Tibial artery (tissue), 4 donors: ENCODE measurements at places on chromosomes 7 and 10.

- DNase-seq = no peak
Observed at GRCh38 chr7:18778594-18778993, 283.0 kb downstream of the HDAC9 start.

DNA sequence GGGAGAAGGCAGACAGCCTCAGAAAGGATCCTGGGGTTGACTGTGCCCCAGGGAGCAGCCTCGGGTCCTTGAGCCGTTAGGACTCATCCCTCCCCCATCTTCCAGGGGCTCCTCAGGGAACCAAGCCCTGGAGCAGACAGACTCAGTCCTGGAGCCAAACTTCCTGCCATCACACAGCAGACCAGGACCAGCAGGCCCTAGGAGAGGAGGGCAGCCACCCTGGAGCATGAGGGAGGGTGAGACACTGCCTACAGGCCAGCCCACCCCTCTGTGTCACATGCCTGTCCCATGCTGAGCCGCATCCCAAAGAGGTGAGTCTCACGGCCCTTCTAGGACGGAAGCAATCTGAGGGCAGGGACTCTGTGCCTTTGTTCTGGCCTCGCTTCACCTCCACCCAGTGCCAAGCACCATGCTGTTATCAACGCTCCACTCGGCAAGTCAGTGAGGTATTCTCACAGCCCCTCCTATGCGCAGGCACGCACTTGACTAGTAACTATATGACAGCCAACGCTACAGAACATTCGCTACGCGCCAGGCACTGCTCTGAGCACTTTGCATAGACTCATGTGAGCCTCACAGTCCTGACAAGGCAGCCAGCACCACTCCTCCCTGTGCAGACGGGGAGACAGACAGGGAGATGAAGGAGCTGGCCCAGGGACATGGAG, 19.1 kb downstream of the MAD1L1 start:
- no peak for DNase-seq

DNA sequence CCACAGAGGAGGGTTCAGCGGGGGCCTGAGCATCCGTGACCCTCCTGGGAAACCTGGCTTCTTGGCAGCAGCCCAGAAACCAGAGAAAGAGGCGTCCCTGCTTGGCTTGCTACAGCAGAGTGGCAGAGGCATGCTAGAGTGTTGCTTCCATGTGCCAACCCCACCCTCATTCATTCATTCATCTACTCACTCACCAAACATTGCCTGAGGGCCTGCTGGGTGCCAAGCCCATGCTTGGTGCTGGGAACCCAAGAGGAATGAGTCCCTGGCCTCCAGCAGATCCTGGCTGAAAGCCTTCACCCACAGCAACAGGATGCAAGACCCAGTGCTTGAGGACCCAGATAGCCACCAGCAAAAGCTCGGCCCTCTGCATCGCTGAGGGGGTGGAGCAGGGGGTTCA, 129.0 kb downstream of the CDH23 start:
- no peak for DNase-seq

DNA sequence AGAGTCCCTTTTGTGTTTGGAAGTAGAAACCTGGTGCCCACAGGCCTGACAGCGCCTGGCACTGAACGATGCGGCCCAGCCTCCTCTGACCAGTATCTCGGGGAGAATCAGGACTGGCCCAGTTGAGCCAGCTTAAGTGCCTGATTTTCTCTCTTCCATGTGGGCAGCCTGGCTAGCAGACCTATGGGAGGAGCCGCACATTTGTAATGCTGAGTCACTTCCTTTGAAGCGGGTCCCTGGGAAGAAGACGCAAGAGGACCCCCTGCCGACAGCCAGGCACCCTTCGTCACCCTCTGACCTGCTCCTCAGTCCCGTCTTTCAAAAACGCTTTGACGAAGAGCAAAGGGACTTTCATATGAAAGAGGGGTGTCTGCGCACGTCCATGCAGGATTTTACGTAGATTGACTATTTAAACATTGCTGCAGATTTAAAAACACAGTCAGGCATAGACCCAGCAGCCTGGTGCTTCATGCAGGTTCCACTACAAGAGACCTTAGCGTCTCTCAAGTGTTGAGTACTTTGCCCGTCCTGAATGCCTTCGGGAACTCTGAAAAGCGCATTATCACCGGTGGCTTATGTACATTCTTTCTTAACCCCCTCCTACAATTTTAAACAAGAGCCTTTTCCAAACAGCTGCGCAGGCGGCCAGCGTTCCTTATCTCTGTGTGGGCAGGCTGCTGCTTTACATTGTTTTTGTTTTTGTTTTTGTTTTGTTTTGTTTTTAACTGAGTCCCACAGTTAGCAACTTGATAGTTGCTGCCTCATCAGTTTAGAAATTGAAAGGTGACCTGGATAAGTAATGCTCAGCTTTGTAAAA, 36.5 kb upstream of the AP5Z1 start:
- DNase-seq = no peak

GRCh38 chr10:47058961-47059391, 147.7 kb downstream of the PTPN20 start:
- DNase-seq = no peak

GRCh38 chr10:24711465-24711864, 12.2 kb downstream of the ARHGAP21 start:
- DNase-seq = no peak

DNA sequence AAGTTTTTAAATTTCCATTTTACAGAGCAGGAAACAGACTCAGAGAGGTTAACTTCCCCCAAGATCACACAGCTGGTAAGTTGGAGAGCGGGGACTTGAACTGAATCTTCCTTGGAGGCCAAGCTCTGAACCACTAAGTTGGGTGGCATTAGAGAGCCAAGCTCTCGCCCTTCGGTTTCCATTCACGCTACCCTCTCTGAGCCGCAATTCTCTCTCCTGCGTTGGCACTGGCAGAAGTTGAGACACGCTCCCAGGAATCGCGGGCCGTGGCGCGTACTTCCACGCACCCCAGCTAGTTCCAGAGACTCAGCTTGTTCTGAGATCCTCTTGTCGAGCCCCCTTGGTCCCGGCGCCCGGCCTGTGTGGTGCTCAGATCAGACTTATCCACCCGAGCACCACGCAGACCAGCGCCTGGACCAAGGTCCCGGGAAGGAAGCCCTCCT, 29.3 kb upstream of the VAX1 start:
- no peak for DNase-seq

- no peak for DNase-seq
Observed at GRCh38 chr7:96316949-96317348, 4.9 kb downstream of the SLC25A13 start.

- DNase-seq = peak; percentile 81
Observed at GRCh38 chr7:29177963-29178600, 16.5 kb upstream of the CHN2 start.

GRCh38 chr7:158815083-158815799, 14.1 kb downstream of the ESYT2 start:
- no peak for DNase-seq

DNA sequence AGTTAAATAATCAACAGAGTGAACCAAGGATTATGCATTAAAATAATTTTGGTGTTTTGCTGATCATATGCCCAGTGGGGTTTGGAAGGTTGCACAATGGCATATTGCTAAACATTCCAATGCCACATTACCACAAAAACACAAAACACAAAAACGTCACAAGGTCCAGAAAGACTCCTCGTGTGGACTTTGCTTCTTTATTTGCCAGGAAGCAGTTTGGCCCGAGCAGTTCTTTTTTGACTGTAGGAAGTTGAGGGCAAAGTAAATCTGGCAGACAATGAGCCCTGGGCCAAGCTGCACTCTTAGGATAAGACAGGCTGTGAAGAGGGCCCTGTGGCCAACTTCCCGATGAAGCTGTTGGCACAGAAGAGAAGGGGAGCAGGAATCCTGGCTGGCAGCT, 39.2 kb upstream of the SLC35B4 start:
- DNase-seq = peak; percentile 41

- DNase-seq = no peak
Observed at GRCh38 chr7:105228555-105228954, 160.2 kb downstream of the SRPK2 start.

DNA sequence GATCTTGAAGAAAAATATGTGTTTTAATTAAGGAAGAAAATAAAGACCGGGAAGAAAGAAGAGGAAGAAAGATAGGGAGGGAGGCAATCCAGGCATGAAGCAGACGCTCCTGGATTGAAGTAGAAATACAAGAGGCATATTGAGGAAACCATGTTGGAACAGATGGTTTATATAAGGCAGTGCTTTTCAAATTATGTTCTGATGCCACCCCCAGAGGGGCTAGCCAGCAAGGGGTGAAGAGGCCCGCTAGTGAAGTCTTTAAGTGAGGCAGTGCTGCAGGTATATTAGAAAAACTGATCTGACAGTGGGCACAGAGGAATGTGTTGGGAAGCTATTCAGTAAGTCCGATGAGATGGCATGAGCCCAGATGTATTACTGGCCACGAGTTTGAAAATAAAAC, 40.1 kb downstream of the REEP3 start:
- DNase-seq = no peak

GRCh38 chr7:158778471-158778870, 50.8 kb downstream of the ESYT2 start:
- DNase-seq = no peak

GRCh38 chr10:33716501-33717267, 382.2 kb upstream of the NRP1 start:
- no peak for DNase-seq

DNA sequence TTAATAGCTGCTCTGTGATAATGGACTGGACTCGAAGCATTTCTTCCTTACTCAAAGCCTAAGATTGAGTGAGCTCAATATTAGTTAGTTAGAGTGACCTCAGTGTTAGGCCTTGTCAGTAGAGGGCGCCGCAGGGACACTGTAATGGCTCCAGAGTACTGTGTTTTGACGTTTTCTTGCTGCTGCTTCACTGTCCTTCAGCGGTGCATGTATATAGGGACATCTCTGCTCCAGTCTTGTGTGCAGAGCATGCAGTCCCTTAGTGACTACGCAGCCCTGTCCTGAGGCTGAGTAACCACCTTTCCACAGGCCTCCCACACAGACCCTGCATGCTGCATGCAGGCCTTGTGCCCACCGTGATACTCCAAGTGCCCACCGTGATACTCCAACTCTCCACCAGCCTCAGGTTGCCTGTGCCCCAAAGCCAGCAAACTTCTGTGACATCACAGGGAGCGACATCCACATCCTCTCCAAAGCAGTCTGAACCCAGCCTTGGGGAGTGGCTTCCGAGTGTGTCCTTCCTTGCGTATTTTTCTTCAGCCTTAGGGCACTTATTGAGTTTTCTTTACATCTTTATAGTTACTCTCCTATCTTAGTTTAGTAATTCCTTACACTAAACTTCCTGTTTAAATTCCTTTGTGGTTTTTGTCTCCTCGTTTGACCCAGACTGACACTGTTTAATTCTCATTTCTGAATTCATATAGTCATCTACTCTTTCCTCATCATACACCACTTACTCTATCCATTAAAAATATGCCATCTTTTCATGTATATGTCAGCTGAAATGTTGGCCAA, 118.2 kb downstream of the JAZF1 start:
- DNase-seq = no peak

DNA sequence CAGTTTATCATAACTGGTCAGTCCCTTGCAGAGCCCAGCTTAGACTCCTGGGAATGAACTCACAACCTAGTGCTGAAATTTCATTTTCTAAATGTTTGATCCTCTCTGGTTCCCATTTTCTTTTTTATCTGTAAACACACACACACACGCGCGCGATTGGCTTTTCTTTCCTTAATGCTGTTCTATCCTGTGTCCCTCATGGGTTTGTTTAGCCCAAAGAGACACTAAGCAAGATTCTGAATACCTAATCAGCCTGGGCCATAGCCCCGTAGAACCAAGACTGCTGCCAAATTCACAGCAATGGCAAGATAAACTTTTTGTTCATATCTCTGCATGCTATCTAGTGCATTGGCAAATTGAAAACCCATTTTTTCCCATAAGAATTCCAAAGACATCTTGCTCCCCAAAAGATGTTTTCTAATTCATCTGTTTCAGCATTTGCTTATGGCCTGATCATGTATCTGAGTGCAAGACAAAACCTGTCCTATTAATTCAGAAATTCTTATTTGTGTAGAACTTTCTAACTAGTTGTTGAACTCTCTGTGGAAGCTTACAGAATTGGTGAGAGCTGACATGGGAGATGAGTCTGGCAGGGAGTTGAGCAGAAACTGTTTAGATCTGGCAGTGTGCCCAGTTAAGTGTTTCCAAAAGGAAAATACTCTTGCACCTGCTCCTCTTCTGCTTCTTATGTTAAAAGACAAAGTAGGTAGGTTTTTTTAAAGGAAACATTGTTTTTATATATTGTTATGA, 1.8 kb upstream of the IFIT1 start:
- no peak for DNase-seq
